Stimulated activated CD4-positive, alpha-beta T cell treated with anti-CD3 and anti-CD28 coated beads, TNF-alpha, amount 100 ng/mL, for 24 hours (primary cell): ENCODE measurements at places on chromosomes 16 and 17.

GRCh38 chr16:11901091-11901490 lies 14.7 kb downstream of the GSPT1 start:
- DNase-seq, result no peak

GRCh38 chr17:55410722-55411462 lies 10.7 kb downstream of the MMD start:
- DNase-seq, result no peak

DNA sequence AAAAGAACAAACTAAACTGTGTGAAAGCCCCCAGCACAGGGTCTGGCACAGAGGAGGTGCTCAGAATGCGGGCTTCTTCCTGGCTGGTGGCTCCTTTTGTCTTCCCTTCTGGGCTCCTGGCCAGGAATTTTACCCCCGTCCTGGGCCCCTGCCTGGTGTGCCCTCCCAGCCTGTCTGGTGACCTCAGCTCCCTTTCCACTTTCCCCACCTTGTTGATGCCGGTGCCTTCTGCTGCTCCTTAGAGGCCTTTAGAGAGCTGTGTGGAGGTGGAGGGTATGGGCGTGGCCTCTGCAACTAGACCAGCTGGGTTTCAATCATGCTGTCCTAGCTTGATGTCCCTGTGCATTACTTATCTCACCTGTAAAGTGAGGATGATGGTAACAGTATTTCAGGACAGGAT lies 16.8 kb downstream of the PIRT start:
- no peak for DNase-seq

- DNase-seq, result no peak
These were observed 92.0 kb upstream of the ASIC2 start for GRCh38 chr17:33385133-33385532.

DNA sequence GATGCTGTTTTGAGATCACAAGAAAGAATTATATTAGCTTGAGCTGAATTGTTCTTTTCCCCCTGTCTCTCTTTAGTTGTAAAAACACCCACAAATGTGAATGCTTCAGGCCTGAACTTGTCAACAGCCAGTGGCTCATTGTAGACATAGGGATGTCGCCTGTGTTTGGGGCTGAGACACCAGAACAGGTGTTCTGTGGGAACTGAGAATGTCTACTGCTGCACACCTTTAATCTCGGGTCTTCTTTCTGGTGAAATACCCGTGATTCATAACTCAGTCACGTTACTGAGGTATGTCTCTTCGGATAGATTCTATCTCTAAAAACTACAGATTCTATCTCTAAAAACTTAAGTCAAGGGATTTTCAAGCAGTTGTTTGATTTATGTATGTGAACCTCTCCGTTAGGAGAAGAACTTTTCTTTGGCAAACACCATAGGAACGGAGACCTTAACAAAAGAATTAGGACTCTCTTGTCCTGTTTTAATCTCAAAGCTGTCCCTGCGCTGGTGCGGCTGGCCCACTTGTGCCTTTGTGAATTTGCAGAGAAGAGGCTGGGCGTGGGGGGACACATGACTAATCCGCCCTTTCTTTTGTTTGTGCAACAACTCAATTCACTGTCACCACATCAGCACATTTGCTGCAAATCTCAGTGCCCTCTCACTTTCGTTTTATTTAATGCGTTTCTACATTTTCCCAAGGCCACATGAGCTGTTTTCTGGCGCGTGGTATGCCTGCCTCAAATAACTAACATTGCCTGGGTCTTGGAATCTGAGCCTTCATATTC lies 643.0 kb downstream of the MAF start:
- DNase-seq, result peak; percentile 34

- DNase-seq, result peak; percentile 31
These were observed 11.0 kb downstream of the ACSM3 start for GRCh38 chr16:20774703-20775362.

DNA sequence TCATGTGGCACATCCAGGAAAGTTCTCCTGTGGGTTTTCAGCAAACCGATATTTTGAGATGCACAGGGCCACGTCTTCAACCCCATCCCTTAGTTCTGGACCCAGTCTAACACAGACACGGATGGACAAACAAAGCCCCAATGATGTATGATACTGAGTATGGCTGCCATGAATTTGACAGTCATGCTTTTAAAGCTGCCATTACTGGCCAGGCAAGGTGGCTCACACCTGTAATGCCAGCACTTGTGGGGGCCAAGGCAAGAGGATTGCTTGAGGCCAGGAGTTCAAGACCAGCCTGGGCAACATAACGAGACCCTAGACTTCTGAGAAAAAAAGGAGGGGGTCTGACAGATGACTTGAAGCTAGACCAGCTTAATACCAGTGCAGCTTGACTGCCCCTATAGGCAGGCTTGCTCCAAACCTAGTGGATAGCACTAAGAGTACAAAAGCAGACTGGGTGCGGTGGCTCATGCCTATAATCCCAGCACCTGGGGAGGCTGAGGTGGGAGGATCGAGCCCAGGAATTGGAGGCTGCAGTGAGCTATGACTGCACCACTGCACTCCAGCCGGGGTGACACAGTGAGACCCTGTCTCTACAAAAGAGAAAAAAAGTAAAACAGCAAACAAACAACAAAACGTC lies 10.8 kb upstream of the ZNF629 start:
- no peak for DNase-seq

GRCh38 chr16:87274794-87275193 lies 42.4 kb downstream of the C16orf95 start:
- DNase-seq, result no peak

DNA sequence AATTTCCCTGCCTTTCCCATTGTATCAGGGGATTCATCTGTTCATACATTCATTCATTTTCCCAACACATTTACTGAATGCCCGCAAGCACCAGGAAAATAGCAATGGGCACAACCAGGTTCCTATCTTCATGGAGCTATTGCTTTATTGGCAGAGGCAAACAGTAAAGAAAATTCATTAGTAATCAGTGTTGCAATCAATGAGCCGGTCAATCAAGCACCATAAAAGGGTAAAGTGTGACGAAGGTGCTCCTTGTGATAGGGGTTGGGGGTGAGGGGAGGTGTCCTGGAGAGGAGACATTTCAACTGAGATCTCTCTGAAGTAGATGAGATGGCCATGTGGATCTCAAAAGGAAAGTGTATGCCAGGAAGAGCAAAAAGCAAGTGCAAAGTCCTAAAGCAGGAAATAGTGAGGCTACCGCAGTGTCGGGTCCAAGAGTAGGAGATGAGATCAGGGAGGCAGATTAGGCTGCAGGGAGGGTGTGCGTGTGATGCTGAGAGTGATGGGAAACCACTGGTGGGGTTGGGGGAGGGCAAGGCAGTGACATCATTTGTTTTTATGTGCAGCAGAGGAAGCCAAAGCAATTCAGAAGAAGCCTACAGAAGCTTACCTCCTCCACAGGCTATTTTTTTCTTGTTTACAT lies 28.4 kb downstream of the CDH13 start:
- DNase-seq, result peak; percentile 24

GRCh38 chr17:38730526-38731379 lies 612 bp downstream of the CISD3 start:
- no peak for DNase-seq

- DNase-seq, result no peak
These were observed 192.8 kb upstream of the WSCD1 start for GRCh38 chr17:5877366-5877765.

DNA sequence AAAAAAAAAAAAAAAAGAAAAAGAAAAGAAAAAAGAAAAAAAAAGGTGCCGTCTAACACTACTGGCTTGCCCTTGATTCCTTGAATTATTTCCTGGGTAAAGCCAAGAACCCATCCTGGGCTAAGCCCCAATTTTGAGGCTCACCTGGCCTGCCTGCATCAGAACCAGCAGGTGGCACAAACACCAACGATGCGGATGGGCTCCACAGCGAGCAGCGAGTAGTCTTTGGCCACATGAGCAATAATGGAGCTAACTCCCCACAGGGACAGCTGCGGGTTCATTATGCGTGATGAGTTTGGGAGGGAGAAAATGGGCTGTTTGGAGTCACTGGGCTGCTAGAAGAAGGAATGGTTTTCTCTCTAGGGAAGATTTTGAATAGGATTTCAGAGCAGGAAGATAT lies 91.1 kb downstream of the ASIC2 start:
- no peak for DNase-seq

- no peak for DNase-seq
These were observed 361.0 kb downstream of the WWOX start for GRCh38 chr16:78460428-78460827.

- DNase-seq, result no peak
These were observed 5.7 kb downstream of the MGAT5B start for GRCh38 chr17:76873856-76874255.

DNA sequence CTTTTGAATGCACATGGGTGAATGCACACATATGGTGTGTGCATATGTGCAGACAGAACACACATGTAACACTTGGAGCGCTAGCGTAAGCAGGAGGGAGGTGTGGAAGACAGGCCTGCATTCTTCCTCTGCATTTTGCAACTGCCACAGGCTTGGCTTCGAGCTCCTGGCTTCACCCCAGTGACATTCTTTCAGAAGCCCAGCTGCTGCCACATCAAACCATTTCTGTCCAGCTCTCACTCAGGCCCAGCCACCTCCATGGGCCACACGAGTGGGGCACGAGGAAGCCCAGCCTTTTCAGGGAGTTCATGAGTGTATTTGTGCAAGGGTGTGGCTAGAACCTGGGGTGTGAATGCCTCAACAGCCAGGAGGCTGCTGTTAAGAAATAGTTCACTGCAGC lies 18.8 kb downstream of the LGALS3BP start:
- DNase-seq, result no peak

GRCh38 chr17:67868176-67868575 lies 42.9 kb downstream of the BPTF start:
- DNase-seq, result no peak

DNA sequence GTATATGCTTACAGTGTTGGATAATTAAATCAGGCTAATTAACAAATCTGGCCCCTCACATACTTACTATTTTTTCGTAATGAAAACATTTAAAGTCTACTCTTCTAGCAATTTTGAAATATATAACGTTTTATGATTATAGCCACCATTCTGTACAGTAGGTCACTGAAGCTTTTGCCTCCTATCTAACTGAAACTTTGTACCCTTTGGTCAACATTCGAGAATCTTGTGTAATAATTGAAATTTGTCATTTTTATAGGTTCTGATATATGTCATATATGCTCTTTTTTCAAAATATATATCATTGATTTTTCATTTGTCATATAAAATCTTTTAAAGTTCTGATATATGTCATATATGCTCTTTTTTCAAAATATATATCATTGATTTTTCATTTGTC lies 12.7 kb downstream of the PHKB start:
- no peak for DNase-seq

- DNase-seq, result no peak
These were observed 3.3 kb upstream of the CES1 start for GRCh38 chr16:55836158-55836611.

GRCh38 chr17:34996422-34997285 lies 16.3 kb downstream of the LIG3 start:
- no peak for DNase-seq

- DNase-seq, result no peak
These were observed 13.0 kb downstream of the PIP4K2B start for GRCh38 chr17:38786372-38786771.

DNA sequence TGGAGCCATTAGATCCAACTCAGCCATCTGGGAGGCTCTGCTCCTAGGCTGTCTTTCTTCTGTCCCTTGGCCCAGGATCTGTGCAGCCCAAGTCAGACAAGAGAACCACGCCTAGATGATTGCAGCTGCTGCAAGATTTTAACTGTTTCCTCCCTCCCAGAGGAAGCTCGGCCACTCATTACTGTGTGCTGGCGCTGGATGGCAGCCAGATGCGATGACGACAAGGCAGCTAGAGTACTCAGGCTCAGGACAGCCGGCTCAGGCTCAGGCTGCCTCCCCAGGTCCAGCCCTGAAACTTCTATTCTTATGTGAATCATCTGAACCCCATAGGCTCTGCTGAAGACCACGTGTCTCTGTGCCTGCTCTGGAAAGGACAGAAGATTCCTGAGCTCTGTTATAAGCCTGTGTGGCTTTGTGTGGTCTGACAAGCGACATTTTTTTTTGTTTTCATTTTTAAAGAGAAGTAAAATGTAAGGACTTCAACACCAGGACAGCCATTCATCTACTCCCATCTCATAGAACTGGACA lies 32.1 kb upstream of the FBXW10B start:
- peak; percentile 26 for DNase-seq

DNA sequence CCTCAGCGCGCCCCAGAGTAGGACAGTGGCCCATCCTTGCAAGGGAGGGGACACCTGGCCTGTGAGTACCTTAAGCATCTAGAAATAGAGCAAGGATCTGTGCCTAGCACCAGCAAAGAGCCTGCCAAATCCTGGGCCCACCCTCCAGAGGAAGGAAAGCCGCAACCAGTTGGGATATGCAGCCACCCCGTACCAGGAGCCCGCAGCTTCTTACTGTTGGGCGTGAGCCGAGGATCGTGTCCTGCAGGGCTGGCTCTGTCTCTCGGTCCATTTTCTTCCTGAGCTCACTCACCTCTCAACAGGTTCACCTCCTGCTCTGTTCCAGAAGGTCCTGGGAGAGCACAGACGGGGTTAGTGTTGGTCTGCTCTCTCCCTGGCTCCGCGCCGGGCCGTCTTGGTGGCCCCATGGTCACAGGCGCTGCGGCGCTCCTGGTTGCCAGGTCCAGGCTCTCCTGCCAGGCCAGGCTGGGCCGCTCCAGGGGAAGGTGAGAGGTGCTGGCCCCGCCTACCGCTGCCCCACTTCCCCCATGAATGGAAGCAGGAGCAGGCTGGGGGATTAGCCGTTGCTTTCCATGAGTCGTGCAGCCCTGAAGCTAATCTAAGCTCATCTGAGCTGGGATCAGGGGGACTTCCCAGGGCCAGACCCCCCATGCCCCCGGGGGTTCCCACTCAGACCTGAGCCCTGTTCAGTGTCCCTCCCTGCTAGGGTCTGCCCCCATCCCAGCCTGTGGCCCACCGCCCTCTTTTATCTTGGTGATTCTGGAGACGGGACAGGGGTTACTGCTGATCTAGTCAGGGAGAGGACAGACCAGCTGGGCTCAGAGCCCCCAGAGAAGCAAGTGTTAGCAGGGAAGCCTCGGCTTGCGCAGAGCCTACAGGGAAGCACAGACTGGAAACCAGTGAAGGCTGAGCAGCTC lies 12.7 kb downstream of the ENDOV start:
- DNase-seq, result no peak

DNA sequence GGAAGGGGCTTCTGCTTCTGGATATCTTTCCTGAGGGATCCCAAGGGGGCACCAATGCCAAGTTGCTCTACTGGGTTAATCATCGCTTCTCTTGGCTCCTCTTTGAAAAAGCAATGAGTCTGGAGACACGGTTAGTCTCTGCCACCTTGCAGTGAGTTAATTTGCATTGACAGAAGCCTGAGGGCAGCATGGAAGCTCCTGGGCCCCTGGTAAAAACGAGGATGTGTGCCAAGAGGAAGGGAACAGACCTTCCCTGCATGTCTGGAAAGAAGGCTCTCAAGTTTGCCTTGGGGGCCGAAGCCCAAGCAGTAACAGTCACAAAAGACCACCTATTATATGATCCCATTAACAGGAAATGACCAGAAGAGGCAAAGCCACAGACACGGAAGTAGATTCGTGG lies 86.7 kb downstream of the IRX5 start:
- DNase-seq, result no peak

DNA sequence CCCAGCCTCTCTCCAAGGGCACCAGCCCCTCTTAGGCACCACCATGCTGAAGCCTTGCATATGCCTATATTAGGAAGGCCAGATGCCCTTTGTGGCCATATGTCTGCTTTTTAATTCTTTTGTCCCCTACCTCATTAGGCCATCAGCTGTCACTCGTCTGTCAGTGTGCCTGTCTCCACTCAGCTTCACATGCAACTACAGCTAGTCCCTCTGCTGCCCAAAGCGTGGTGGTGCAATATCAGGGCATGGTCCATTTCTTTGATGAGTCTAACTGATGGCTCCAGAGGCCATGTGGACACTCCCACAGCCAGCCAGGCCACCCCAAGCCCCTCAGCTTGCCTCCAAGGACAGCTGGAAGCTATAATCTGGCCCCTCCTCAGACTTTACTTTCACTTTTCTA lies 36.3 kb downstream of the MYO18A start:
- no peak for DNase-seq
